Fibroblast of skin of scalp (primary cell): ENCODE measurements at places on chromosomes 1 and 21.

DNA sequence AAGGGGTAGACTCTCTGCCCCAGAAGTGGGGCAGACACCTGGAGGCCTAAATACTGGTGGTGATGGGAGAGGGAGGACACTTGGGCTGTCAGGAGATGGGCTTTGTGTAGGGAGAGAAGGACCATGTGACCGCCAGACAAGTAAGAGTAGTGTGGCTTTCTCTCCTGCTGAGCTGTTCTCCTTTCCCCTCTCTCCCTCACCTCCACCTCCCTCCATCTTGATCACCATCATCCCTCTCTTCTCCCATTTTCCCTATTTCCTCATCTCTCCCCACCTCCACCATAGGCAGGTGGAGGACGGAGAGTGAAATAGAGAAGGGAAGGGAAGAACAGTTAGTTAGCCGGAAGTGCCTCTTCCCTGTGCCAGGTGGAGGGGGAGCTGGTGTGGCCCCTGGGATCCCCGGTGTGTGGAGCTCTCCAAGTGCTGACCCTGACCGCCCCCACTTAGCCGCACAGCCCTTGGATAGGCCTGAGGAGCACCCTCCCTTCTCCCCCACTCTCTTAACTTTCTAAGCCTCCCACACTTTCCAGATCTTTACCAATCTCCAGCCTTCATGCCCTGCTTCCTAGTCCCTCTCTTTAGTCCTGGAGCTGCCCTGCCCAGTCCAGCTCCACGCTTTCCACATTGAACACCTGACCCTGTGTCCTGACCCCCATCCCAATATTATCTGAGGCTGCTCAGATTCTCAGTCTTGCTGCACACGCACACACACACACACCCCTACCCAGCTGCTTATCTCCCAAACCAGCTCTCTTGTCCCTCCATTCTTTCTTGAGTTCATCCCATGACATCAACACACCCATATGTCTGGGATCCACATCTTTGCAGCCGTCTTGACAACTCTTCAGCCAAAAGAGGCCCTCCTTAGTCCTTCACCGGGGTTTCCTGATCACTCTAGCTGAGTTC lies 1.5 kb downstream of the CELF3 start:
- no peak for DNase-seq

DNA sequence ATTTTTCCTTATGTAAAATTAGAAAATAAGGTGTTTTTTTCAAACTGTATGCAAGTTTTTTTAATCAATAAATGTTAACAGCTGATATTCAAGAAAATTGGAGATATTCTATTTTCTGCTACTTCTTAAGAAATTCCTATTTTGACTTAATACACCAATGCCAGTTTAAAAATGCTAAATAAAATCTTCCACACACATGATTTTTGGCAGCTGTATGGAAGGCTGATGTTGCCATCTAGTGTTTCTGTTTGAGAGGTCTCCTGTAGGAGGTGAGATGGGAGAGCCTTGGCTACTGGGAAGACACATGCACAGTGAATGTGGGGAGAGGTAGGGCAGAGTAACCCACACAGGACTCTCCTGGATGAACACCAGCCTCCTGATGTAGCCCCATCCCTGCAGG lies 29.2 kb upstream of the OR2B11 start:
- peak; percentile 3 for DNase-seq

GRCh38 chr1:217109928-217110327 lies 386.7 kb upstream of the ESRRG start:
- no peak for DNase-seq

DNA sequence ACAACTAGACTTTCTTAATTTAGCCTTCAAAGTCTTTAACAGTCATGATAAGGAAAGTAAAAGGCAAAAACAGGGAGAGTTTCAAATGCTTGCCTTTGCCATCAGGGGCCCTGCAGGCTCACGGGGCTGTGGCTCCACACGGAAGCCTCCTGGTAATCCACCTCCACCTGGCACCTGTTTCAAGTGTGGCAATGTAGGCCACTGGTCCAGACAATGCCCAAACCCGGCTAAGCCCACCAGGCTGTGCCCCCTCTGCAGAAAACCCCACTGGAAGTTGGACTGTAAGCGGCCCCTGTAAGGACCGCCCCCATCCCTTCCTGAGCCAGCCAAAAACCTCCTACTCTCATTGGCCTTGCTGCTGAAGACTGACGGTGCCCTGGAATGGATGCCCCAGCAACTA lies 32.5 kb downstream of the VN1R5 start:
- DNase-seq = no peak

- DNase-seq = no peak
Measured at GRCh38 chr1:910881-911721, 12.6 kb upstream of the SAMD11 start.

DNA sequence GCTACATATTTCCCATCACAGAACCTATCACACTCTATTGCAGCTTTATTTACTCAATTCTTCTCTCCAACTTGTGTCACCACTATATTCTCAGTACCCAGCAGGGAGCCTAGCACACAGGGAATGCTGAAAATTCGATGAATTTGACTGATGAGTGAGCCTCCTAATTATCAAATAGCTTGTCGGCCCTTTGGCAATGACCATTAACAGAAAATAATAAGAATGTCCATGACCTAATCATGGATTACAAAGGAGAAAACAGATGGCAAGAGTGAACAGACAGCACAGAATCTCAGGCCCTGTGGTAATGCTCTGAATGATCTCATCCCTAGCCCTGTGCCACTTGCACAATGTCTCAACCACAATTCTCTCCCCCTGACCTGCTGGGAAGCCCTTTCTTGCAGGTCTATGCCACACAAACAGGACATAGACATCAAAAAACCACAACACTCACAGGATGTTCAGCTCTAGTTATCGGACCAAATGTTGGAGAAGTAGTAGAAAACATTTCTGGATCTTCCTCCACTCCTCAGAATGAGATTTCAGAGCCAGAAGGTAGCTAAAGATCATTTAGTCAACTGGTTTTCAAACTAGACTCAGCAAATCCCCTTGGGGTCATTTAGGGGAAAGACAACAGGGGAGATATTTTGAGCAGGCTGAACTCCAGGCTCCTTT lies 68.4 kb downstream of the LUZP1 start:
- peak; percentile 92 for DNase-seq
